ENCODE measurements at places on chromosomes 1 and 21.

- DNase-seq = peak; percentile 37
These were observed 3.6 kb downstream of the UBXN11 start for GRCh38 chr1:26302733-26303405.

- DNase-seq = no peak
These were observed 687.0 kb upstream of the ADGRL2 start for GRCh38 chr1:81113688-81114087.

DNA sequence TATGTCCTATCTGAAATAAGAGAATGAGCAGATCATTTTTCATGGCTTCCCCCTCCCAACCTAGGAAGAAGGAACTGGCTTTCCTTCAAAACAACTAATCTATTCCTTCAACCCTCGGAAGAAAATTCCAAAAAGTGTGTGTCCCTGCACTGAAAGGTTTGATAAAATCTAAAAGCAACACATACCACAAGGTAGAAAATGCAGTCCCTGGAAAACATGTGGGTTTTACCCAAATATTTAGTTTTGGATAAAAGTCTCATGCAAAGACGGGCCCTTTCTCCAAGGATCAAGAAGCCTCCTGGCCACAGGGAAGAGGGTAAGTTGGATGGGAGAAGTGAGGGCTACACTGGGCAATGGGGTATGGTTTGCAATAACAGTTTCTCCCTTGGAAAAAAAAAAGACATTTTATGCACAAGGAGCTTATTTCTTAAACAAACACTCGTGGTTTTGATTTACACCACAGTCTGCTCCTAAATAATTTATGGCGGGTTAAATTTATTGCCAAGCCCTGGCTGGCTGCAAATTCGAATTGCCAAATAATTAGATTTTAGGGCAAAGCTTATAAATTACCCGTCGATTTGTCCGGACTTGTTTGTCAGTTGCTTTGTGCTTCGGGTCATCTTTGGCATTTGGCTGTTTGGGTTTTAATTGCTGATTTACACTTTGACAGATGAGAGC lies 28.9 kb downstream of the ERI3 start:
- no peak for DNase-seq

GRCh38 chr1:180266275-180267210 lies 36.5 kb downstream of the LHX4 start:
- no peak for DNase-seq

DNA sequence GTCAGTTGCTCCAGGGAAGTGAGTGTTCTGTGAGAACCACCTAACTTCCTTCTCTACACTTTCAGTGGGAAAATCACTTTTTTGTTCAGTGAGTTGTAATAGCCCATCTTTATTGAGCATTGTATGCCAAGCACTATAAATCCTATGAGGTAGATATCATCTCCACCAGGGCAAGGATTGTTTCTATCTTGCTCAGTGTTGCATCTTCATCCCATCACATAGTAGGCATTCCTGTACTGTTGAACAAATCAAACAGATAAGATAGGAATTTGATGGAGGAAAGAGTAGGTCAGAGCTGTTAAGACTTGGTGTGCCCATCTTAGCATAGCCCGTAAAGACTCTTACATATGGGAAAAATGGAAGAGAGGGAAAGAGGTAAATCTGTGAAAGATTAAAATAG lies 2.9 kb upstream of the PIGV start:
- no peak for DNase-seq

DNA sequence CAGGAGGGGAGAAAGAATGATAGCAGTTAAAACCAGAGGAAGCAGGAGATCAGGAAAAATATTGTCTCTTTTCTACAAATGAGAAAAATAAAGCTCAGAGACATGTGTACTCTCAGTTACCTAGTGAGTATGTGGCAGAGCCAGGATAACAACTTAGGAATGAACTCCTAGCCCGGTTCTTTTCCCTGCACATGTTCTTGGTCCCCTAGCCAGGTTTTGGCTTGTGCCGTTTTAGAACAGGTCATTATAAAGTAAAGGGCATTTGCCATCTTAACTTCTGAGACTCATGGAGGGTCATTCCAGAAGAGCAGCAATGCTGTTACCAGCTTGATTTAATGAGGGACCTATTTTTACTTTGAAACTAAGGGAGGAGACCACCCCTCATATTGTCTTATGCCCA lies 48.1 kb upstream of the DAB1 start:
- DNase-seq = no peak

- no peak for DNase-seq
These were observed 76.8 kb upstream of the ANGPTL1 start for GRCh38 chr1:178947677-178947981.

GRCh38 chr1:44283524-44284173 lies 70.4 kb downstream of the DMAP1 start:
- no peak for DNase-seq
